Heart right ventricle (tissue), 16 donors: ENCODE measurements at places on chromosomes 4 and X.
A peak's percentile ranks its signal among the peaks of the same experiment; 100 is the strongest.

DNA sequence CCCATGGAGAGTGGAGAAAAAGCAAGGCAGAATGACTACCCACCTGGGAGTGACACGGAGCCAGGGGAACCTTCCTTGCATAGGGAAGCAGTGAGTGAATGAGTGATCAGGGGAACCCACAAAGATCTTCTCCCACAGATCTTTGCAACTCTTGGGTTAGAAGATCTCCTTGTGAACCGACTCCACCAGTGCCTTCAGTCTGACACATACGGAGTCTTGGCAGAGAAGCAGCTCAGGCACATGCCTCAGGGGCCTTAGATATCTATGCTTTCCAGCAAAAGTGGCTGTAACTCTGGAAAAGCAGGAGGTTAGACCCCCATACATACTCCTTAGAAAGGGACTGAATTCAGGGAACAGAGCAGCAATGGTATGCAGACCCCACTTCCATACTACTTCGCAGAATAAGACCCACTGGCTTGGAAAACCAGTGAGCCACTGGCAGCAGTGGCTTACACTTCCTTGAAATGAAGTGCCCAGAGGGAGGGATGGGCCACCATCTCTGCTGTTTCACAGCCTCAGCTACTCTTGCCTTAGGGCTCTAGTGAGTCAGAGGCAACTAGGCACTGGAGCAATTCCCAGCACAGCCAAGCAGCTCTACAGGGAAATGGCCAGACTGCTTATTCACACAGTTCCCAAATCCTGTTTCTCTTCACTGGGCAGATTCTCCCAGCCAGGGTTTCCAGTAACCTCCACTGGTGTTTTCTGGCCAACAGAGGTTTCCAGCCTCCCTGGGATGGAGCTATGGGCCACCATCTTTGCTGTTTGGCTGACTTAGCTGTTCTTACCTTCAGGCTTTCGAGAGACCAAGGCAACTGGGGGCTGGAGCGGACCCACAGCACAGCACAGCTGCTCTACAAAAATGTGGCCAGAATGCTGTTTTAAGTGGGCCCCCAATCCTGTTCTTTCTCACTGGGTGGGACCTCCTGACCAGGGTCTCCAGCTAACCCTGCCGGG is 82.8 kb upstream of the TCEAL2 start:
- DNase-seq: no peak

DNA sequence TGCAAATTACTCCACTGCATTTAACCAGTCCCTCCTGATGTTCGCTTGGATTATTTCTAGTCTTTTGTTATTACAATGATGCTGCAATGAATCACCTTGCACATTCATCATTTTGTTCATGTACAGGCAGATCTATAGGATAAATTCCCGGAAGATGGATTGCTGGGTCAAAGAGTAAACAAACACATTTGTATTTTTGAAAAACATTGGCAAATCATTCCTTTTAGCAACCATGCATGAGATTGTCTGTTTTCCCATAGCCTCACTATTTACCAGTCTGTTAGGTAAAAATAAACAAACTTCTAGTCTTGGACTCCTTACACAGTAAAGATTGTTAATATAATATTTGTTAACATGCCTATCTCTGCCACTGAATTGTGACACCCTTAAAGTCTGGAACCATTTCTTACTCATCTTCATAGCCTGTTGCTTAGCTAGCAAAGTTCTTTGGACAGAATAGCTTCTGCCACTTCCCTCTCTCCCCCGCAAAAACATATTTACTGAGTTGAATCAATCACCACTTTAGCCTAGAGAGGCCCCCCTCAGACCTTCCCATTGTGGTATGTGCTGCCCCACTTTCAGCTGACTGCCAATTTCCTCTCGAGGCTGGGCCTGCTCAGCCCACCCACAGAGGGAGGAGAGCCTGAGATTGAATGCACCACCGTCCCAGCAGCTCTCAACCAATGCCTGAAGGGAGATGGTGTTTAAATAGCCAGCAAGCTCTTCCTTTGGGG is 108.4 kb upstream of the ATXN3L start:
- no peak for DNase-seq

GRCh38 chr4:140579278-140579677 is 10.5 kb upstream of the UCP1 start:
- no peak for DNase-seq

DNA sequence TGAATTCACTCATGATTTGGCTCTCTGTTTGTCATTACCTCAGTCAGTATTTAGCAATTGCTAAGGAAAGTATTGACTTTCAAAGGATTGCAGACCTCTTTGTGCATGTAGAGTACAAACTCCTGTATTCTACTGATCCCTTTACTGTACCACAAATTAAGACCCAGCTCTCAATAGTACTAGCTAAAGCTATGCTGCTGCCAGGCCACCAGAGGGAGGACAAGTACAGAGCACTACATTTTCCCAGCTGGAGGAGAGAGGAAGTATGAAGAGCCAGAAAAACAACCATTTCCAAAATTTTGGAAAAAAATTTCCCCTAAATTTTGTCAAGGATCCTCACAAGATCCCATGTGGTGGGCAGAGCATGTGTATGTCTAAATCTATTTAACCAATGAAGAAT is 175.0 kb upstream of the MTMR8 start:
- no peak for DNase-seq

DNA sequence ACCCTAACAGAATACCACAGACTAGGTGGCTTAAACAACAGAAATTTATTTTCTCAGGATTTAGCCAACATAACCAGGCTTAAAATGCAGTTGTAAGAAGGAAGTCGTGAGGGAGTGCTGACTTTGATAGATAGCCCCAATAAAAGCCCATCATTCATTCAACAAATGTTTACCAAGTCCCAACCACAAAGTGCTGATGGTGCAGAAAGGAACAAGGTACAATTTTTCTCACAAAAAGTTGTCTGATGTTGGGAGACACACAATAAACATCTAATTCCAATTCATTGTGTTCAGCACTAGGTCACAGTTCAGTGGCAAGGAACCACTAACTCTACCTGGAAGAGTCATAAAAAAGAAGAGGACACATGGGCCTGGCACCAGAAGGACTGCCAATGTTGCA is 42.2 kb downstream of the AKAP4 start:
- no peak for DNase-seq

- no peak for DNase-seq
Observed at GRCh38 chr4:56874166-56874565, 33.5 kb upstream of the REST start.

DNA sequence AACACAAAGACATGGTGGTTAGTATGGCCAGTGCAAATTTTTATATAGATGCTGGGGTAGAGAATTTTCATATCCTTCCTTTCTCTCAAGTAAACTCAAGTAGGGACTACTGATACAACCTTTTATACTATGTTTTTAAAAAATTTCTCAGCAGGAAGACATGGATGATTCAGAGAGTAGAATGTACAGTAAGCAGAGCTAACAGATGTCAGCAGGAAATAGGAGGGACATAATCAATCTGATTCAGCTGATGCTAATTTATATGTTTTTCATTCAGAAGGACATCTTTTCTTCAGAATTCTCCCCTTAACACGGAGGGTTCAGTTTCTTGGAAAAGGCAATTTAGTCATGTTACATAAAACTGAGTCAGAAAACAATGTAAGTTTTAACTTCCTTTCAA is 95.4 kb downstream of the GRIA2 start:
- DNase-seq: no peak

DNA sequence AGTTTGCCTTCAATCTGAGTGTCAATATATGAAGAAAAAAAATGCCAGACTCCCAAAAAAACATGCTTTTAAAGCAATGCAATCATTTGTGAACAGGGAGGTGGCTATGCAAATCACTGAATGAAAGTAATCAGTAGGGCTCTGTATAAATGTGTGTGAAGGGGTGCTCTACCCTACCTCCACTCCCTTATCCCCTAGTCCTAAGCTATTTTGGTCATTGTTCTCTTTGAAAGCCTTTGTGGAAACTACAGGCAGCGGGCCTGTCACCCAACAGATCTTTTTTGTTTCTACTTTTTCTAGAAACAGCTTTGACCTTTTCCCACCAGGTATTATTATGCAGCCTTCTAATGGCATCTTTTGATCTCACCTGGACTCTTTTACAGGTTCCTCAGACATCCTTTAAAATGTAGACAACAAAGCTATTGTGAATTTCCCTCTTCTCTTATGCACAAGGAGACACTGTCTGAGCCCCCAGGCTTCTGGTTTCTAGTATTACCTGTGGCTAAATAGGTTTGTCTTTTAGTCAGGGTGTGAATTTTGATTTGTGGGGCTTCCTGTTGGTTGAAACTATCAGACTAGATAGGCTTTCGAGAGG is 9.2 kb downstream of the BOD1L1 start:
- DNase-seq: no peak

DNA sequence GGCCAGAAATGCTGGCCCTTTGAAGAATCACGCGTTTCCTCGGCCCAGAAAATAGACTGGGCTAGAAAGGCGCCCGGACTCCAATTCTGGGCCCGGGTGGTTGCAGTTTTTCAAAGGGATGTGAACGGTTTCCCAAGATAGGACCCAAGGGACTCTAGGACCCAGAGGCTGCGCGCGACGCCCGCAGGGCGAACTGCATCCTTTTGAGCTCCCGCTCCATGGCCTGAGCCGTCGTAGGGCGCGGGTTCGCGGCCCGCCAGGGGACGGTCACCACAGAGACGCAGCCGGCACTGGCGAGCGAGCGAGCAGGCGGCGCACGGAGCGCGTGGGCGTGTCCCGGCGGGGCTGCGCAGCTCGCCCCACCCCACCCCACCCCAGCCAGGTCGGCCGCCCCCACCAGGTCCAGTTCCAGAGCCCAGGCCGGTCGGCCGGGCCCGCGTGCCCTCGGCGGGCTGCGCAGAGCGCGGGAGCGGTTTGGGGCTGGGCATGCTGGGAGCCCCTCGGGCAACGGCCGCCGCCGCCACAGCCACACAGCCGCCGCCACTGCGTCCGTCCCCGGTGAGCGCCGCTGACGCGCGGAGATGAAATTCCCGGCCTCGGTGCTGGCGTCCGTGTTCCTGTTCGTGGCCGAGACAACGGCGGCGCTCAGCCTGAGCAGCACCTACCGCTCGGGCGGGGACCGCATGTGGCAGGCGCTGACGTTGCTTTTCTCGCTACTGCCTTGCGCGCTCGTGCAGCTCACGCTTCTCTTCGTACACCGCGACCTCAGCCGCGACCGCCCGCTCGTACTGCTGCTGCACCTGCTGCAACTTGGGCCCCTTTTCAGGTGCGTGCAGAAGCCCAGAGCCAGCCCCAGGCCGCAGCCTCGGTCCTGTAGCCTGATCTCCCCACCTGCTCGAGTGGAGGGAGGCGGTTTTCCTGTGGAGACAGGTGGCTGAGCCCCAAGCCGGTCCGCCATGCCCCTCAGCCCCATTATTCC is at the start of gene XK:
Gene XK (plus strand): TSS at position 411 of the 979 bp plus-strand sequence. CDS start 171 bp downstream, at position 582.
- peak; percentile 5 for DNase-seq

GRCh38 chrX:54928876-54929275 is 8.3 kb downstream of the TRO start:
- DNase-seq: no peak

GRCh38 chrX:147923605-147924004 is 11.9 kb downstream of the FMR1 start:
- no peak for DNase-seq
